CD4-positive, alpha-beta memory T cell (primary cell): ENCODE measurements at places on chromosomes 1 and 21. TPM values are rescaled to one million over a fixed set of nuclear protein-coding genes. Genes with fewer than 3 reads are reported as not detected.

- no peak for DNase-seq
Measured at GRCh38 chr1:24679725-24680124, 36.6 kb downstream of the SRRM1 start.

DNA sequence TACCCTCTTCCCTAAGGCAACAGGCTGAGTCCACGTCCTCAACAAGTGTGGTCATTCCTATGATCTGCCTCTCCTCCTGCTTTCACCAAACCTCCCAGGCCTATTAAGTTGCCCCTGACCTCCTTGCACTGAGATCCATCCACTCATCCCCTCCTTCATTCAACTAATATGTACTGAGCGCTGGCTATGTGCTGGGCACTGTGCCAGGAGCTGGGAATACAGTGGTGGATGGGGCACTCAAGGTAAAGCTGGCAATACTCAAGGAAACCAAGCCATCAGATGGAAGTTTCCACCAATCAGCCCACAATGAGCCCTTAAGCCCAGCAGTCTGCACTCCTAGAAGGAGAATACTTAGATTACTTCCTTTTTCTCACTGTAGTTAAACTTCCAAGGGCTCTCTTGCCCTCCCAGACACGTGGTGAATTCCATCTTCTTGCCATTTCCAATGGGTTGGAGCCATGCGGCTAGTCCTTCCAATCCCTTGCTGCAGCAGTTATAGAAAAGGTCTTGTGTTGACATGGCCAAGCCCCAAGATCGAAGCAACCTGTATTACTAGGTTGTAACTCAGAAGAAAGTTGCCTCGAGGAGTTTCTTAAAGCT is 279.9 kb upstream of the RUNX1 start:
- no peak for DNase-seq

GRCh38 chr1:46723901-46724300 is 5.0 kb upstream of the EFCAB14 start:
- no peak for DNase-seq

GRCh38 chr1:11143907-11144306 is 44.2 kb upstream of the EXOSC10 start:
- DNase-seq, result no peak

The OR2L8 gene
- not detected for polyA plus RNA-seq

DNA sequence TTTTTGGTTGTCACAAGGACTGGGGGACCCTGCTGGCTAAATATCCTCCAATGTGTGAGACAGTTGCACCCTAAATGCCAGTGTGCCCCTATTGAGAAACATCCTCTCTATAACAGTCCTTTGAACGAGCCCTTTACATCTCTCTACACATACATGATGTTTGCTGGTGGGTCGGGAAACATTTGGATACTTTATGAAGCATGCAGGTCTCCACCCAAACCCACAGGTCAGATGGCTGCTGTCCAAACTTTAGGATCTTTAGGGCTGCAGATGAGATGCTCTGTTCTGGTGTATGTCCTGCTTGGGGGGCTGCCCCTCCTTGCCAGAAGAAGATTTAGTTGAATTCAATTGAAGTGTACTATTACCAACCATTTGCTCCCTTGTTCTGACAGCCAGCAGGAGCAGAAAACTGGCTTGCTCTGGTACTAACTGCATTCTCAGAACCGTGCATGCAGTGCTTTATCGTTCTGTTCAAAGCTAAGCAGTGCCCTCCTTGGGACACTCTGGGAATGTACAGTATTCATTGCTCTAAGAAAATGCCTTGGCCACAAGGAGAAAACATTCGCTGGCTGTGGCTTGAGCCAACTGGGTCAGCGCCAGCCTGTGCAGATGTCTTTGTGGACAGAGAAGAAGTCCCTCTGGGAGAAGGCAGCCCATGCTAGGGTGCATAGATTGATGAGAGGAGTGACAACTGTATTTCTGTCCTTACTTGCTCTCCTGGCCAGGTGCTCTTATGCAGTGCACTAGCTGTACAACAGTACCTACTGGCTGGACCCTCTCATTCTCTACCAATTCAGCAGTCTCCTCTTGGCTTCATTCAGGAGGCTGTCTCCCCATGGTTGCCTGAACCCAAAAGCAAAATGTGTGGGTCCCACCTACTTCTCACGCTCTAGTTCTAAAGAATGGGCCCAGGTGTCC is 61.4 kb upstream of the DIRAS3 start:
- DNase-seq, result no peak

The TEDDM1 gene
- not detected for polyA plus RNA-seq

GRCh38 chr1:153488731-153489130 is 28.3 kb upstream of the S100A7 start:
- no peak for DNase-seq

DNA sequence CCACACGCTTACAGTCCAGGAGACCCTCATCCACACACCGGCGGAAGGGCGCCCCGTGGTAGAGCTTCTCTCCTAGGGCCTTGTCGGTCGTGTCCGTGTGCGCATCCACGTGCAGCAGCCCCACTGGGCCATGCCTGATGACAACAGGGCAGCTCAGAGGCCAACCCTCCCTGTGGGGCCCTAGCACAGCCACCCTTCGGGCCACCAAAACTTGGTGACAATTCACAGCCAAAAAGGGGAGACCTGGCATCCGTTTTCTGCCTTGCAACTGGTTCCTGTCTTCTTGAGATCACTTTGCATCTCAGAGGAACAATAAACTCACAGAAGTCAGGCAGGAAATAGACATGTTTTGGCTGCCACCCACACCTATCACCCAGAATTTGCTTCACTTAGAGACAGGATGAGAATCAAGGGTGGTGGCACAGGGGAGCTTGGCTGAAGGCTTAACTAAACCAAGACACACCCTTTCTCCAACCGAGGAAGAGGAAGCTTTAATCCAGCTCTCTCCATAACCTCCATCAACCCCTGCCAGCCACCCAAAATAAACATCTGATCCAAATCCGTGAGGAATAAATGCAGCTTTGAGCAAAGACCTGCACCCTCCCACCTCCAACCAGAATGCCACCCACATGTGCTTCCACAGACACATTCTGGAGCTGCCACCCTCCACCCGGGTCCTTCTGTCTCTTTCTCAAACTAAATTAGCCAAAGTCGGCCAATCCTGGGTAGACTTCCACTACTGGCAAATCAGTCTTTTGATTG is 5.7 kb downstream of the AGMAT start:
- peak; percentile 60 for DNase-seq

DNA sequence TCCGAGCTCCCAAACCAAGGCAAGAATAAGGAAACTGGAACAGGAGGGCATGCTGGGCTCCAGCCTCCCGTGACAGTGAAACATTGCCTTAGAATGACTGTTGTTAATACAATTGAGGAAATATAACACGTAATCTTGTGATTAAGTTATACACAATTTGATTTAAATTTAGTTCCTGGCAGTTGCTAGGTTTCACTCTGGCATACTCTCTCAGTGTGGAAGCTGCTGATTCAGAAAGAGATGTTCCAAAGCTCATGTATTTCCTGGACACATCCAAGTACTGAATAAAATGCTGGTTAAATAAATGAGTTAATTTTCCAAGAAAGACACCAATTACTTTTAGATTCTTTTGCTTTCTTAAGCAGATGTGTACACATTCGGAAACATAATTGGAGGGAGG is 176.1 kb downstream of the GRIK1 start:
- DNase-seq, result no peak

The FMO2 gene
- polyA plus RNA-seq, result not detected

DNA sequence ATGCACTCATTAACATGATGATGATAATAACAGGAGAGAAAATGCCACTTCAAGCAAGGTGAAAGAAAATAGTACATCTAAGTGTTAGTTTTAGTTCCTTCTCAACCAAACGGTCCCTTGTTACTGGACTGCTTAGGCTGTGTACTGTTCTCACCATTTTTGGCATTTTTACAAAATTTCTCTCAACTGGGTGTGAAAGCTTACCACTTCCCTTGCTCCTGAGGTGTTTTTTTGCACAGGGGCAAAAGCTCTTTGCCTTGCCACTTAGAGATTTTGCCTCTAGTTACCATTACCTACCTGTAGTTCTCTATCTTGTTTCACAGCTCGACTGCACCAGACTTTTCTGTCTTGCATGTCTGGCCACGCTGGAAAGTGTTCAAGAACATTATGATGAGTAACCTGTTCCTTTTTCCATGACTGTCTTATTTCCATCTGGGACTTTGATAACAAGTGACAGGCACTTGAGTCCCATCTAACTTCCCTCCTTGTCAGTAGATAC is 10.7 kb downstream of the NEK7 start:
- DNase-seq, result peak; percentile 54

The PCAT6 gene
- not detected for polyA plus RNA-seq

The INSRR gene
- not detected for polyA plus RNA-seq

DNA sequence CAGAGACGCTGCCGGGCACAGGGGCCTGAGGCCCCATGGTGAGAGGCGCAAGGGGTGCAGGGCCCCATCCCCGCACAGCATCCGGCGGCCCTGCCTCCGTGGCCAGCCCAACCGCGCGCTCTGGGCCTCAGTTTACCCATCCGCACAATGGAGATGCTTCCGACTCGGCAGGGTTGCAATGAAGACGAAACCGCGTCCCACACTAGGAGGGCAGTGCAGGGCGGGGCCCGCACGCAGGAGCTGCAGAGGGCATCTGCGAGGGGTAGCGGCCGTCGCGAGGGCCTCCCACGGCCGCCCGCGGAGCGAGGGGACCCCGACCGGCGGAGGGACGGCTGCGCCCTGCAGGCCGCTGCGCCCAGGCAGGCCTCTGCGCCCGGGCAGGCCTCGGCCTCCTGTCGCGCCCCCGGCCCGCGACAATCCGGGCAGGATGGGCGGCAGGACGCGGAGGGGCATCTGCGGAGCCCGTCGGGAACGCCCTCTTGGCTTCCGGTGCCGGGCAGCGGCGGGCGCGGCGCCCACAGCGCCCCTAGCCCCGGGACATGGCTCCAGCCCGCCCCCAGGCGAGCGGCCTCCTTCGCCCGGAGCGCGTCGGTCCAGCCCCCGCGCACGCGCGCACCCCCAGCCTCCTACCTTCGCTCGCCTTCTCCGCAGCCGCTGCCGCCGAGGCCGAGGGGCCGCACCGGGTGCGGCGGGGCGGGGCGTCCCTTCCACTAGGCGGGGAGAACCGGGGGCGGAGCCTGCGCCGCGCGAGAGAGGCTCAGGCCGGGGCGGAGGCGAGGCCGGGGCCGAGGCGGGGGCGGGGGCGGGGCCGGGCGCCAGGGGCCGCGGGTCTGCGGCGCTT is 15.3 kb downstream of the RNU1-1 start:
- DNase-seq, result peak; percentile 82

DNA sequence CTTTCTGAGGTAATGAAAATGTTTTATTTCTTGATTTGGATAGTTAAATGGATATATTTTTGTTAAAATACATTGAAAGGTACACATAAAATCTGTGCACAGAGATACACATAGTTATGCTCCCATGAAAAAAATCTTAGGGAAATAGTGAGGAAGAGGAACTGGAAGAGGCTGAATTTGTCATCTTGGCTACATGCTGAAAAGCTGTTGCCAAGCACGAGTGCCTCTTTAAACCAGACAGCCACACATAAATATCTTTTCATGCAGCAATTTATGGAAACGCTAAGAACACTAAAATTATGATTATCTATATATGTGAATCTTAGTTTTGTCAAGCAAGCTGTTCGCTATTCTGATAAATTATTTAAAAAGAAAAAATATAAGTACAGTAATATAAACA is 12.8 kb upstream of the ADAR start:
- no peak for DNase-seq

DNA sequence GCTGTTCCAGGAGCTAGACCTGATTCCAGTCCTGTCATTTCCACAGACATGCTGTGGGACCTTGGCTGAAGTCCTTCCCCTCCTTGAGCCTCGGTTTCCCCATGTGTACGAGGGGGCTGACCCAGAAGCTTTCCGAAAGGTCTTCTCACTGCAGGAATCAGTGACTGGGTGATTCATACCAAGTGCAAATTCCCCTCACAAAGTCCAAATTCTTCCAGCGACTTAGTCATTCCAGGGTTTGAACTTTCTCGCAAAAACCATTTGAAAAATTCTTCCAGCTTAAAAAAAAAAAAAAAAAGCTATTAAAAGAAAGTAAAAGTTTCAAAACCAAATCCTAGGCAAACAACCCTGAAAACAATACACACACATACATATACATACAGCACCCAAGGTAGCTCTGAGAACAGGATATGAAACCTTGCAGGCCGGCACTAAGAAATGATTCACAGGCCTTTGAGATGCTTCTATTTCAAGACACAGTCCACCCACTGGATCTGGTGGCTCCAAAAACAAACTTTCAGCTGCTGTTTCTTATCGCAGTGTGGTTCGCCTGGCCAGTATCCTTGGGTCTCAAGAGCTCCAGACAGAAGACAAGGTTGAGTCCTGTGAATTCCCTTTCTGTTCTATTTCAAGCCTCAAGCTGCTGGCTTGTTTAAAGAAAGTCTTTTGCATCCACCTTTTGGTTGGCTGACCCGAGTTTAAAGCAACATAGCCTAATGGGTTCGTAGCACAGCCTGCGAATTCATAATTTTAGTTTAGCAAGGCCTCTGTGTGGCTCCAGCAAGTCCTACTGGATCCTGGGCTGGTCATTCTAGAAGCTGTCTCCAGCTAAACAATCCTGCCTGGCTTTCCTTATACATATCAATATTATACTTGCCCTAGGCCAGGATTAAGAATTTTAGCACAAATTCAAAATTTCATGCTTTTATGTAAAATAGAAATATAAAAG is 18.0 kb upstream of the ID3 start:
- DNase-seq, result no peak

The ENAH gene
- polyA plus RNA-seq, result not detected

GRCh38 chr1:171174560-171175294 is 10.4 kb upstream of the FMO2 start:
- no peak for DNase-seq

- no peak for DNase-seq
Measured at GRCh38 chr1:213264531-213264930, 213.5 kb downstream of the RPS6KC1 start.

- DNase-seq, result no peak
Measured at GRCh38 chr1:8516793-8517556, 199.1 kb downstream of the SLC45A1 start.
